Stimulated activated CD8-positive, alpha-beta memory T cell treated with anti-CD3 and anti-CD28 coated beads, Interleukin-7, amount 100 ng/mL, for 4 hours (primary cell): ENCODE measurements at places on chromosomes 6 and 20.

- no peak for DNase-seq
Observed at GRCh38 chr20:32829311-32830005, 9.7 kb downstream of the MAPRE1 start.

DNA sequence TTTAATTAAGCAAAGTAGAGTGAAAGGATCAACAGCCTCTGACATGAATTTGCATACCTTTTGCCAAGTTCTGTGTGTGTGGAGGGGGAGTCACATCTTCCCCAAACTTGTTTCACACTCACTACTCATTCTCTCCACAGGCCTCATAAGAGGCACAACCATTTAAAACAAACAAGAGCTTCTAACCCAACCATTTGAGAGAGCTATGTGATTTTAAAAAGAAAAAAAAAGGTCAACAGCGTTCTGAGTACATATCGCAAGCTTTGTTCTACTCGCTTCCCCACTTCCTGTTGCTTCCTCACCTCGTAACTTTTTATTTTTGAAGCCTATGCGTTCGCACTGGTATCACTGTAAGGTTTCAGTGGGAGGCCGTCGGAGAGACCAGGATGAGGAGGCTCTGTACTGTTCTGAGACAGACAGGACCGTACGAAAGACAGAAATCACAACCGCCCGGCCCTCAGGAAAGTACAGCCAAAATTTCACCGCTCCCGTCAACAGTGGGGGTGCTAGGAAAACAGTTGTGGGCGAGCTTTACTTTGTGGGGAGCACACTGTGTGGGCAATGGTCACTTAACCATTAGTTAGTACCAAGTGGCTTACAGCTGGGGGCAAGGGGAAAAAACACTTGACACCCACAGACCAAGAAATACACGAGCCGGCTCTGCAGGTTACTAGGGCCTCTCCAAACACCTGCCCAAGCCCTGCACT lies 61.3 kb downstream of the TRERF1 start:
- DNase-seq, result peak; percentile 41

DNA sequence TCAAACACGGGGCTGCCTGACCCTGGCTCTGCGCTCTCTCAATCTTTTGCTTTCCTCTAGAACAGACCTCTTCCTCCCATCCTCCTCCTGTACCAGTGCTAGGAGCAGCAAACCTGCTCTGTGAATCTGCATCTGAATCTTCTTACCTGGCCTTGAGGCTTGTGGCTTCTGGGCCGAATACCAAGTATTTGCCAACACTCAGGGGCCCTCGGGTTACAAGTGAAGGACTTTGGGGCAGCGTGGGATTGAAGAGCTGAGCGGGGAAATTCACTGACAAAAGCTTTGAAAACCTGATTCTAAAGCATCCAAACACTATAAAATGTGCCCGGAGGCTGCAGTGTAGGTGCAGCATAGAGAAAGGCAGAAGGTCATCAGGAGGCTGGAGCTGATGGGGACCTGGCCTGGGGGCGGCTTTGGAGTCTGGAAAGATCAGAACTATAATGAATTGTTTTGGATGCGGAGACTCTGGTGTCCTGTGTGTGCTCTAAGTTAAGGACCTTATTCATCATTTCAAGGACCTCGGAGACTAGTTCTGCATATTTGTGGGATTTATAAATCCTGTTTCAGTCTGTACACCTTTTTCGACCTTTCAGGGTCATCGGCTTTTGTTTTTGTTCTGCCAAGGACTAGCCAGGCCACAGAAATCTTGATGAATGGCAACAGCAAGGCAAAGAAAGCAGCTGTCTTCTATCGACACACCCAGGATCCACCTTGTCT lies 16.4 kb upstream of the IGF2R start:
- no peak for DNase-seq

- DNase-seq, result no peak
Observed at GRCh38 chr6:167786853-167787675, 39.6 kb upstream of the AFDN start.

DNA sequence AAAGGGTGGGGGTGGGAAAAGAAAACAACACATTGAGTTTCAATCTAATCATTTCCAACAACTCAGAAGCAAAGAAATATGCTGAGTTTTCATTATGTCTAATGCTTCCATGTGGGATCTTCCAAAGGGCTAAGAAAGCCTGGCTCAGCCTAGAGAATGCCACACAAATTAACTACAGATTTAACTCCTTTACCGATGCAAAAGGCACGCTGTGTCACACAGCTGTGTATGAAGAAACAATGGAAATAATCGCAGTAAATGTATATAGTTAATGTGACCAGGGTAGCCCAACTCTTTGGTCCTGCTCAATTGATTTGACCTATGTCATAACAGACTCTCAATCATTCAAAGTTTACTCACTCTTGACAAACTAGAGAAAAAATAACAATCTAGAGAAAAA lies 17.8 kb downstream of the B4GALT5 start:
- DNase-seq, result no peak

DNA sequence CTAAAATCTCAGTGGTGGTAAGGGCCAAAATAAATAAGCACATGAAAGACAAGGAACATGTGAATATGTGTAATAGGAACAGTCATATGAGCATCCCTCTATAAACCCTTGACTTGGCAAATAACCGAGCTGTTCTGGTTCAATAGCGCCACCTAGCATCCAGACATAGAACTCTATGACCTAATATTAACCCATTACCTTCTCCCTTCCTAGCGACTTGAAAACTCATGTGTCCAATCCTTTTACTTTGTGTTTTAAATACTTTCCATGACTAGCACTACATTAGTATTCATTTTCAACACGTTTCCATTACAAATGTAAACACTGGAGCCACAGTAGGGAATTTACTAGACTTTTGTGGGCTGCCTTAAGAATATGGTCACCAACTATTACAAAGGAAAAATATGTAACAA lies 279.7 kb downstream of the UST start:
- no peak for DNase-seq

- DNase-seq, result no peak
Observed at GRCh38 chr20:63159826-63160640, 55.9 kb downstream of the YTHDF1 start.

DNA sequence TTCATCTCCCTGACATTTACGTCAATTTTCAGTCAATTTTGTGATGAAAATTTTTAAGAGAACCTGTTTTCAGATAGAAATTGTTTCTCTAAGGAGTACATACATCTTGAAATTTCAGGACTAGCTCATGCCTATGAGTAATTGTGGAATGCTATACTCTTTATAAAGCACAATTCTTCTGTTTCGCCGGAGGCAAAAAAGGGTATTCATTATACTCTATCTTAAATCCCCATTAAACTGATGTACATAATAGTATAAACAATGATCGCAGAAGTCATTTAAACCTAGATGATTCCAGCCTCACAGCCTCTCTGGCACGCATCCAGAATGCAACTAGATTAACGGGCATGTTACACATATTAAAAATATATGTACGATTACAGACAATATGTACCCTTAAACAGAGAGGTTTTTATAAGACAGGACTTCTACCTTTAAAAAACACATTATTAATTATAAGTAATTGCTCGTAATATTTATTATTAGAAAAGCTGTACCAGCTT lies 62.6 kb downstream of the NRSN1 start:
- DNase-seq, result no peak

DNA sequence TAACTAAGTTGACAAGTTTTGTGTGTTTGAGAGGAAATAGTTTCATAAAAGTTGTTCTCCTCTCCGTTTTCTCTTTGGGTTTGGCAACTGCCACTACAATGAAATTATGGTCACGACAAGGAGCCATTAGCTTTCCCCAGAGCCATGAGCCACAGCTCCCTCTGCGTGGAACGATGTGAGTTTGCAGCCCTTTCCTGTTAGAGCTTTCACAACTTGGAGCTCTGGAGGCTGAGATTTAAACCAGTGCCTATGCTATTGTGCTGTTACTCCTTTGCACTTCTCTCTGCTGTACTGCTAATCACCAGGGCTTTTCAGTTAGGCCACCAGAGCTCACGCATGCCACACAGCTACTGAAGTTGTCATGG lies 29.3 kb upstream of the TXNDC5 start:
- DNase-seq, result no peak

DNA sequence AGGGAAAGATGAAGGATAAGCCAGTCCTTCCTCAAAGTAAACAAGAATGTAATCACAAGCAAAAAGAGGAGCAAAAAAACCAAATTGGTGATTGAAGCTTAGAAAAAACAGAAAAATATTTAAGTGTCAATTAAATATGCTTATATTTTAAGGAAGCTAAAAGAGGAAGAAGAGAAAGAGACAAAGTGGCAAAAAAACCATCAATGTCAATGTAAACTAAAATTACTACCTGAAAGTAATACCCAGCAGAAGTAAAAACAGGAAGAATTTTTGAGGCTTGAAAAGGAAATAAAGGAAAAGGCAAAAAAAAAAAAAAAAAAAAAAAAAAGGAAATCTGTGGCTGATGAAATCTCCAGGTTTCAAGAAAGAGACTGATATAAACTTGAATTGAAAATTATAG lies 36.2 kb upstream of the OGFRL1 start:
- DNase-seq, result no peak

DNA sequence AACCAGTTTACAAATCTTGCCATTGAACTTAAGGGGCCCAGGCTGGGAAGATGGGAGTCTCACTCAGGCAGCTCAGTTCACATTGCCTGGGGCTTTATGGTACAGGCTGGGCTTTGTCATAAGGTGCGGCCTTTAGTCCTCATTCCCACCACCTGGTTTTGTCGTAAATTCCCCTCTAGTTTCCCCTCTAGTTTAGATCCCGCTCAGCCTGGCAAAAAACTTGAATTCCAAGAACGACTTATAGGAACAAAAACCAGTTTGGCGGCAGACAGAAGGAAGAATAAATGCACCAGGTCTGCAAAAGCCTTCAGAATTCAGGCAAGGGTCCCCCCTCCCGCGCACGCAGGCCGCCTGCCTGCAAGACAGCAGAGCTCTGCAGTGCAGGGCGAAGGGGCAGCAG lies 4.1 kb downstream of the BMP7 start:
- DNase-seq, result no peak

DNA sequence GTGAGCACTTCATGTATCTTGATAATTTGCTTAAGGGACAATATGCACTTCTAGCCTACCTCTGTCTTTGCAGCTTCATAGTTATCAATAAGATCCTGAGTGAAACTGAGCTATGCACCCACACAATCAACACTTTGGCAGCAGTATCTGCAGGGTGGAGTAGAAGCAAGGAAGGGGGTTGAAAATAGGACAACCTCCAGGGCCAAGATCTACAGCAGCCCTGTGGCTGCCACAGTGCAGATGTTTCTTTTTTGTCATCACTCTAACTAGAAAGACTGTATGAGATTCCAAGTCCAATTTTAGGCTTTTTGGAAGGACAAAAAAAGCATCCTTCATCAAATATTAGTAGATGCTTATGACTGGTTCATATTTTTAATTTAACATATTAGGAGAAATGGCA lies 336.1 kb upstream of the CITED2 start:
- no peak for DNase-seq

DNA sequence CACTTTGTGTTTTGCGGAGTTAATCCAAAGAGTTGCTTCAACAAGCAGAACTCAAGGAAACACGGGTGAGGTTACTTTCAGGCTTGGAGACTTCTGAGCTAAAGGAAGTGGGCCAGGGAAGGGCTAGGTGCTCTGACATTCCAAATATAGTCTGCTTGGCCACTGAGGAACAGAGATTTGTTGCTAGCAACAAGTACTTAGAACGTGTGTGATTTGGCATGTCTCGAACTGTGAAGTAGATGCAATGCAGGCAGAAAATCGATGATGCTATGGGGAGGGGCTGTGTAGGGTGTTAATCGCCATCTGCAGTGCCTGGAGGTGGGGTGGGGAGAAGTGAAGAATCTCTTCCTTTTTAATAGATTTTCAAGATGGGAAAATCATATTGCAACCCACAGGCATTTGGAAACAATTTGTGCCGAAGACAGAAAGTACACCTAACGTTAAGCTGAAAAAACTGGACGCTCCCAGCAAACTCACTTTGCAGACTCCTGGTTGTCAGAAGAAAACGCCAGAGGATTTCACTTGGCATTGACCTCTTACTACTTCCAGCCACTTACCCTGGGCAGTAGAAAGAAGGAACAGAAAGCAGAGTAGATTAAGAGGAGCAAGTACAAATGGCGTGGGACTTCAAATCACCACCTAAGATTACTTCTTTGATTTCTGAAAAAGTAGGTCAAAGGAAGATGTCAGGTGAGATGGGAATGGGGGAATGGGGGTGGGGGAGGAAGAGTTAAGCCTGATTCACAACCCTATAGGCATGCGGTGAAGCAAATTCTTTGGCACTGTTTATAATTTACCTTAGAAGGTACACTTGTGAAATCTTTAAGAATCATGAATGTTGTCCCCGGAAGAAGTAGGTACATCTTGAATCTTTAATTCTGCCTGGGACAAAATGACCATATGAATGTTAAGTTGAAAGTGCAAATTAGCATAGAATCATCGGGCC lies 314.1 kb downstream of the CD83 start:
- DNase-seq, result no peak

DNA sequence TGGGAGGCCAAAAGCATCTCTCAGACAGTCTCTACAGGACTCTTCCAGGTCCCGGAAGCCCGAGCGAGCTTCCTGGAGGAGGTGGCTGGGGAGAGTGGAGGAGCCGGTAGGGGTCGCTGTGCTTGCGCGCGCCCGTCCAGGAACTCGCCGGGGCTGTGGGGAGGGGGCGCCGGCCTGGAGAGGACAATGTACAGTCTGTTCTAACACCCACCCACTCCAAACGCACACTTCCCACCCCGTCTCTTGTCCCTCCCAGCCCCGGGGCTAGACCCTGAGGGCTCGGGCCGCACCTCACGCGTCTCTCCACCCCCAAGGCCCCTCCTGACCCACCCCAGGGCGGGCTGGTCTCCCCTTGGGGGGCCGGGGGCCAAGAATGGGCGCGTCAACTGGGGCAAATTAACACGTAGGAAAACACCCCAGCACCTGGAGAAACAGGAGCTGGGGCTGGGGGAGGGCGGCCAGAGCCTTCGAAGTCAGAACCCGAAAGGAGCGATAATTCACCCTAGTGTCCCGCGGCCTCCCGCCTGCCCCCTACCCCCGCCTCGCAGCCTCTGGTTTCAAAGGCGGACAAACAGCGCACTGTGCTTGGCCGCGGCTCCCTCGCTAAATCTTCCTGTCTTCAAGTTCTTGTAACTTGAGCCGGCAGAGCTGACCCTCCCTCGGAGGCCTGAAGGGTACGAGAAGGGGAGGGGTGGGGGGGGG lies 103.2 kb upstream of the FOXP4 start:
- no peak for DNase-seq

DNA sequence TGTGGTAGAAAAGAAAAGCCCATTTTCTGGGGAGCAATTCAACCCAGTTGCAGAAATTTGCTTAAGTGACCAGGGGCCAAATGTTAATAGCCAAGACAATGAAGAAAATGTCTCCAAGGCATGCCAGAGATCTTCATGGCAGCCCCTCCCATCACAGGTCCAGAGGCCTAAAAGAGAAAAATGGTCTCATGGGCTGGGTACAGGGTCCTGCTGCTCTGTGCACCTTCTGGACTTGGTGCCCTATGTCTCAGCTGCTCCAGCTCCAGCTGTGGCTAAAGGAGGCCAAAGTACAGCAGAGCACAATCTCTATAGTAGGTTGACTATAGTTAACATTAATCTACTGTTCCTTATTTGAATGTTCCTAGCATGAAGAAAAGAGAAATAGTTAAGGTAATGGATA lies 44.7 kb downstream of the FRK start:
- DNase-seq, result no peak

DNA sequence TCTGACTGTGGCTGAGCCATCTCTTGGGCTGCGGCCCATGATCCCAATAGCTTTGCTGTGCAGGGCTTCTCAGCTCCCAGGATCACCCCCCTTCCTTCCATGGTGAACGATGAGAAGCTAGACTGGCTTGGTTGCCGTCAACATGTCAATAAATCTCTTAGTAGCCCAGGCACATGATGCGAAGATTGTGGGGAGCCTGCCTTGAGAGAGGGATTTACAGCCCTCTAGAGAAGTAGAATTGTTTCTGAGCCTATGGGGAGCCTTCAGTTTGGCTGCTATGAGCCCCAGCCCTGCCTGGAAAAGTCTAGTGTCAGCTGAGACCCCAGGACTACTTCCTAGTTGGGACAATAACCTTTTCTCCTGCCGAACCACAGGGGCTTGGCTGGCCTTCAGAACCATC lies 3.3 kb upstream of the PIGT start:
- no peak for DNase-seq
